BJ (cell line): ENCODE measurements at places on chromosomes 4 and X.

DNA sequence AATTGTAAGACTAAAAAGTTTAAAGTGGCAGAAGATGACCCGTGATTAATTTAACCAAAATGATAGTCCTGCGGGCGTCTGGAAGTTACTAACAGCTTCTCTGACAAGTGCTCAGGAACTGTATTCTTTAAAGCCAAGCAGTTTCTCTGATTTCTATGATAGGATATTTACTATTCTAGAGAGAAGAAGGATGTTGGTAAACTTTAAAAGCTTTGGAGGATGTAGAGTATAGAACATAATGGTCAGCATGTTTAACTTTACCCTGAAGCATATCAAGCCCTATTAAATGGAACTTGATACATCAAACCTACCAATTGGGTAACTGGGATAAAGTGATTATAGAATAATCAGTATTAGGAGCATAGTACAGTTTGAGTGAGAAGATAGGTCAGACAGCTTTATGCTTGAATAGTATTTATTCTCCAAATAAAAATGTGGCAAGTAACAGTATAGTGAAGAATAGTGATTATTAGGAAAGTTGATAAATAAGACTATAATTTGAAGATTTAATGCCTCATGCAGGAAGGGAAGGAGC, 1.8 kb downstream of the STIM2 start:
- no peak for DNase-seq

DNA sequence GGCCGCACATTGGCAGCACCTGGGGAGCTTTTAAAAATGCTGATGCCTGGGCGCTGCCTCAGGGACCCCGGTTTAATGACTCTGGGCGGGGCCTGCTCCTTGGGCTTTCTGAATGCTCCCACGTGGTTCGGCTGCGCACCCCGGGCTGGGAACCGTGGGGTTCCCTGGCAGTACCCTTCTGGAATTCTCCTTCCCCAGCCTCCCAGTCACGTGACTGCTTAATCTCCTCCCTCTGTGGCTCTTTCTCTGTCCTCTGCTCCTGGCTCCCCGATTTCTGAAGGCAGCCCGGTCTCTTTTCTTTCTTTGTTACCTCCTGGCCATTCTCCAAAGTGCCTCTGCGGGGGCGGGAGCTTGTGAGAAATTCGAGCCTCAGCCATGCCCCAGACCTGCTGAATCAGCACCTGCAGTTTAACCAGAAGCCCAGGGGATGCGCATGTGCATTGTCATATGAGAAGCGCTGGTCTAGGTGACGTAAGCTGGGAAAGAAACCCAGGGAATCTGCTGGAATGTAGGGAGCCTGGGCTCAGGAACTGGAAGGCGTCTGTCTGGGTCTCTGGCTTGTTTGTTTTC, 16.6 kb downstream of the CLCN4 start:
- DNase-seq: peak; percentile 30

DNA sequence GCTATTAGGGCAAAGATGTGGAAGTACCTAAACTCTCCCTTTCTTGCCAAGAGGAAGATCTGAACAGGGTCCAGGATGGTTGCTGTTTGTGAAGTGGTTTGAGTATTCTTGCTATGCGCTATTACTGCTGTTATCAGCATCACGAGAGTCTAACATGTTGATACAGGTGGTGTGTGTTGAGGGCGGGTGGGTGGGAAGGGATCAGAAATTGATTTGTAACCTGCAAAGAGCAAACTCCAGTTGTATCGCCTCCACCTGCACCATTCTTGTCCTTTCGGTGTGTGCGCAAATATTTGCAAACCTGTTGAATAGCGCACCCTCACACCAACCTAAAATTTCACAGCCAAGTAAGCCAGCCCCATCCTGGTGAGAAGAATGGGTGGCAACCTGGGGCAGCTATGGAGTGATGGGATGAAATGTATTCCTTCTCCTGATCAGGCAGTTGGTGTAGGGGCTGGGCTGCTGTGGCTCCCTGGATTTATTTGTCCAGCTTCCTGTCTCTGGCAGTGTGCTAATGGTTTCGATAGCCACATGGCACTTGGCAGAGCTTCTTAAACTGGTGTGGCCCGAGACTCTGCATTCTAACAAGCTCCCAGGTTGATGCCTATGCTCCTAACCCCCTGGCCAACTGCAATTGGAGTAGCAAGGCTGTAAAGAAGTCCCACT, 102.6 kb upstream of the SCML1 start:
- no peak for DNase-seq

DNA sequence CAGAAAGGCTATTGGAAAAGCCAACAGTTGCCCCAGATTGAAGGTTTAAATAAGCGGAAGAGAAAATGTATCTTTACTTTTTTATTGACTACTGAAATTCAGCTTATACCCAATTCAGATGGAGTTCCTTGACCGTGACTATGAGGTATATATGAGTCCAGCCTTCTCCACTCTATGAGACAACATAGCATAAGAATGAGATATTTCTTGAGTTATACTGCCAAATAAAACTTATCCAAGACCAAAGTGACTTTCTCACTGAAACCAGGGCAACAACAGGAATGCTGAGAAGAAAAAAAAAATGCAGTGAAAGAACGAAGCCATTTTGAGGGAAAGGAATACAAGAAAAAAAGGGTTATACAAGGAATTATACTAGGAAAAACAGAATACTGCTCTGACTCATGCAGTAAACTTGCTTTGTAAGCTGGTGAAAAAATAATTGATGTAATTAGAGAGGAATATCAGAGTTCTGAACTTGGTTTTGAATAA, 16.3 kb upstream of the PDK3 start:
- DNase-seq: no peak

DNA sequence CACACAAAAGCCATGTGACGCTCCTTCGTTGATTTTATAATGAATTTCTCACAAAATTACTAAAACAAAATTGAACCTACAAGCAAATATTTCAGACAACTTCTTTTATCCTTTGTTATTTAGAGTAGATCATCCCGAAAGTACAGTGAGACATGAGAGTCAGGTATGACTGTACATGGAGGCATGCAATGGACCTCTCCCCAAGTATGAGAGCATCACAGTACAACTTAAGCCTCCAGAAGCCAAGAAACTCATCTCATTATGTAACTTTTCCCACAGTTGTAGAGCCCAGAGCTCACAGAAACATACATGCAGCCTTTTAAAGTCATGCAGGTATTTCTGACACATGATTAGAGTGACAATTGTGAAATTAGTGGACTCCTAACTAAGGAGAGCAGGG, 167.7 kb downstream of the PAPSS1 start:
- DNase-seq: no peak

DNA sequence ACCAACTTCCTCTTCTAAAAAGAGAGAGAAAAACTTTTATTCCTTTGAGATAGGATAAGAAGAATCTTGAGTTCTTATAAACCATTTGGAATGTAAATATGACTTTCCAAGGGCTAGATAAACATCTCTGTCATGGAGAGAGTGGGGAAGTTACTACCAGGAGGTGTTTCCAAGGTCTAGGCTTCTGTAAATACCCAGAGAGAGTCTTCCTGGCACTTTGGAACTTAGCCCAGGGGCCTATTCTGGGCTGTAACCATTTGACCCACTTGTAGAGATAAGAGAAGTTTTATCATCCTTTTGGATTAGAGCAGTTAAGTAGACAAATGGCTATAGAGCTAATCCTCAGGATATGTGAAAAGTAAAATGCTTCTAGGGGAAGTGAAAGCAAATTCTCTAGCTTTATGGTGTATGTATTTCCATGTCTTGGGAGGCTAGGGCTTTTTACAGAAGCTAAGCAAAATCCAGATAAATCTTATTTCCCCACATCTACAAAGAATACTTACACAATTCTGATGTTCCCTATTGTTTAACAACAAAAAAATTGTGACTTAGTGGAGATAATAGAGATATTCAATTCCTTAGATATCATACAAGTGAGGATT, 51.1 kb downstream of the MCUB start:
- no peak for DNase-seq

GRCh38 chrX:22164770-22165388, 107.8 kb upstream of the CBLL2 start:
- no peak for DNase-seq

- no peak for DNase-seq
These were observed 5.1 kb upstream of the APLN start for GRCh38 chrX:129659861-129660260.

DNA sequence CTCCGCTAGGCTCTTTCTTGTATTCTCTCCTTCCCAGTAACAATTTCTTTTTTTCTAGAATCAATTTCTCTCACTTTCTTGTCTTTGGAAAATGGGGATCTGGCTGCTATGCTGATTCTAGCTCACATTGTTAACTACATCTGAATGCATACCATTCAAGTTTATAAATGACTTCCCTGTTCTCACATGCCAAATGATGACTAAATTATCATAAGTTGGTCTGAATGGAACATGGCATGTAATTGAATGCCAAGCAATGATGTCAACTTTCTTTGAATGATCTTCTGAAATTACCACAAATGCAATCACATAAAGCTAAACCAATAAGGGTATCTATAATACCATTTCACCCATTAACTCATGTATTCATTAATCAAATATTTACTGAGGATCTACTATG, 2.7 kb upstream of the ITM2A start:
- DNase-seq: no peak

GRCh38 chrX:143633461-143634308, 2.2 kb downstream of the SLITRK4 start:
- no peak for DNase-seq

GRCh38 chr4:15109600-15109999, 107.3 kb downstream of the CPEB2 start:
- DNase-seq: no peak

GRCh38 chrX:19372170-19372546, 28.4 kb downstream of the PDHA1 start:
- DNase-seq: peak; percentile 9

DNA sequence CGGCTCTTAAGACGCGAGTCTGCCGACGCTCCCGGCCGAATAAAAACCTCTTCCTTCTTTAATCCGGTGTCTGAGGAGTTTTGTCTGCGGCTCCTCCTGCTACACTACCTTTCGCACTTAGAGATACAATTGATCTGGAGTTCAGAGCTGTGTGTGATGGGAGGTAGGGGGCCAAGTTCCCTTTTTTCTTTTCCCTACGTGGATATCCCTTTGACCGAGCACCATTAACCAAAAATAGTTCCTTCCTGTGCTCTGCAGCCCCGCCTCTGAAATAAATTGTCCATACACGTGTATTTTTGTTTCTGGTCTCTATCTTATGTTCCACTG, 555 bp upstream of the PGM2 start:
- DNase-seq: no peak

- DNase-seq: no peak
These were observed 120.9 kb downstream of the ANKRD50 start for GRCh38 chr4:124591637-124592036.

GRCh38 chrX:154036513-154036912, 16.8 kb upstream of the IRAK1 start:
- DNase-seq: no peak

DNA sequence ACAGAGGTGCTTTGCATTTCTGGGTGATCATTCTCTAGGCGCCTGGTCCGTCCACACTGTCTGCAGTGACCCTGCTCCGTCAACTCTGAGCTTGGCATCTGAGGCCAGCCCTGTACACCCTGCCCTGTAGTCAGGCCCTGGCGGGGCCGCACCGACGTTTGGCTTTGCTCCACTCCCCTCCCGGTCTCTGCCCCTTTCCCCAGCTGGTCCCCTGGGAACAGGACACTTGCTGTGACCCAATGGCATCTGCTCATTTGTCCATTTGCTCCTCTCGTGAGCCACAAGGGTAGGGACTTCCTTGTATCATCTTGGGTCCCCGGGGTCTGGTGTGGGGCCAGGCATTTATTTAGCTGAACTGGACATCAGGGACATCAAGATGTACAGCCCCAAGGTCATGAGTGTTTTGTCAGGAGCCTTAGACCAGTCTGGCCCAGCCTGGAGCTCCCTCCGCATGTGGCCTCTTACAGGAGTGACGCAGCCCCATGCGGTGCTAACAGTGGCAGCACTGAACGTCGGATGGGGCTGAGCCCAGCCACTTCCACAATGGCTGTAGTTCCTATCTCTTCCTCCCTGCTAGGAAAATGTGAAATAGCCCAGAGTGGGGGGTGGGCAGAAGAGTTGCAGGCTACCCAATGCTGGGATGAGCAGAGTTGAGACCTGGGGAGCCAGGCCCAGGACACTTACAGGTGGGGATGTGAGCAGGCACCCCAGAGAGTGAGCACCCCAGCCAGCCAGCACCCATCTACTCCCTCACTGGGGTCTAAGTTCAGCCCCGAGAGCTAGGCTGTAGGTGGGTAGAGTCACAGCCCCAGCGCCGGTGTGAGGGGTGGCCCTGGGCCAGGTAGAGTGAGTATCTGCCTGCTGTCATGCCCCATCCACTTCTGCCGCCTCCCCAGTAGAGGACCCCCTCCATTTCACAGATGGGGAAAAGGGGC, 2.0 kb upstream of the SH3BP2 start:
- no peak for DNase-seq

- DNase-seq: no peak
These were observed 53.8 kb downstream of the VSIG4 start for GRCh38 chrX:65985922-65986588.

DNA sequence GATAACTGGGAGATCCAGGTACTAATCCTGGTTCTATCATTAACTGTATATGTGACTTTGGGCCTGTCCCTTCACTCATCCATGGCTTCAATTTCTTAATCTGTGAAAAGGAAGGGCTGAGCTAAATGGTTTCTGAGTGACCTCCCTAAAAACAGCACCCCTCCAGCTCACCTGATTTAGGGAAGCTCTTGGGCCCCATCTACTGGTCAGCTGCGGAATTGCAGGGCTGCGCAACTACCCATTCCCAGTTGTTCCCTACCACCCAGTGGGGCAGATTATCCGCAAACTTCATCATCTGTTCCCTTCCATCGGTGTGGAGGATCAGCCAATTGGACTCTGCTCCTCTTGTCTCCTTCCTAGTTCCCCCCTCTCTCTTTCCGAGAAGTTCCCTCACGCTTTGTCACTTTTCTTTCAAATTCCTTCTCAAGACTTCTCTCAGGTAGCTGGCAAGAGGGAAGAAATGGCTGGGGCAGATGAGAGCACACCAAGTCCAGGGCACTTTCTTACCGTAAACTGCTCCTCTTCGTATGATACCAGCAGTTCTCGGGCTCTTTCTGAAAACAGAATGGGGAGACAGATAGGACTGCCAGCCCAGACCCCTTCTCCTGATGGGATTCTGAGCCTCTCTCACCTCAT, 5.8 kb downstream of the LAS1L start:
- DNase-seq: no peak

DNA sequence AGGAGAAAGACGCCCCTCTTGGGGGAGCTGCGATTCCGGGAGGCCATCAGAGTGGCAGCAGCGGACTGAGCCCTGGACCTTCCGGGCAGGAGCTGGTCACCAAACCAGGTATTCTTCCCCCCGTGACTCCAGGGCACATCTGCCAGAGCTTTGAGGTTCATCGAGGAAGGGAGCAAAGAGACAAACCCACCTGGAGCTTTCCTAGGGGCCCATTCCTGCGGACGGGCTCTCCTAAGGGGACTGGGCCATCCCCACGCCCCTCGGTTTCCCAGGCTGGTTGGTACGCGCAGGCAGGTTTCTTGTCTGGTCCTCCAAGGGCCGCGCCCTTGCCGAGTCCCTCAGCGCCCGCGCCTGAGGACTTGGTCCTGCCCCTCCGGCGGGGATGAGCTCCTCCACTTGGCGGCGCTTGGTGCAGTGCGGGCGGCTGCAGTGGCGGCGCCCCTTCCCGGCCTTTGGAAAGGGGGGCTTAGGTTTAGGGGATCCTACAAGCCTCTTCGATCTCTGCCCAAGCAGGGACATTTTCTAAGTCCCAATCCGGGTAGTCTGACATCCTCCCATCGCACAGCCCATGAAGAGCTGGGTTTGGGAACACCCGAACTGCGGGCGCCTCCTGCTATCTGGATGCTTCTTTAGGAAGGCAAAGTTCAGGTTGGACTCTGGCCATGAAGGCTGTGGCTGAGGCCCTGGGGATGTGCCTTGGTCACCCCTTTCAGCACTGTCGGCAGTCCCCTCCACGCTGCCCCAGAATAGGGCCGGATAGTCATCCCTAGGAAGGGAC, 538 bp downstream of the STBD1 start:
- DNase-seq: no peak

- DNase-seq: no peak
These were observed 4.1 kb downstream of the SH3BP2 start for GRCh38 chr4:2796849-2797544.
